ENCODE measurements at places on chromosomes 11 and 22.

GRCh38 chr22:46290843-46291785 is 5.6 kb upstream of the GTSE1 start:
- no peak for DNase-seq

DNA sequence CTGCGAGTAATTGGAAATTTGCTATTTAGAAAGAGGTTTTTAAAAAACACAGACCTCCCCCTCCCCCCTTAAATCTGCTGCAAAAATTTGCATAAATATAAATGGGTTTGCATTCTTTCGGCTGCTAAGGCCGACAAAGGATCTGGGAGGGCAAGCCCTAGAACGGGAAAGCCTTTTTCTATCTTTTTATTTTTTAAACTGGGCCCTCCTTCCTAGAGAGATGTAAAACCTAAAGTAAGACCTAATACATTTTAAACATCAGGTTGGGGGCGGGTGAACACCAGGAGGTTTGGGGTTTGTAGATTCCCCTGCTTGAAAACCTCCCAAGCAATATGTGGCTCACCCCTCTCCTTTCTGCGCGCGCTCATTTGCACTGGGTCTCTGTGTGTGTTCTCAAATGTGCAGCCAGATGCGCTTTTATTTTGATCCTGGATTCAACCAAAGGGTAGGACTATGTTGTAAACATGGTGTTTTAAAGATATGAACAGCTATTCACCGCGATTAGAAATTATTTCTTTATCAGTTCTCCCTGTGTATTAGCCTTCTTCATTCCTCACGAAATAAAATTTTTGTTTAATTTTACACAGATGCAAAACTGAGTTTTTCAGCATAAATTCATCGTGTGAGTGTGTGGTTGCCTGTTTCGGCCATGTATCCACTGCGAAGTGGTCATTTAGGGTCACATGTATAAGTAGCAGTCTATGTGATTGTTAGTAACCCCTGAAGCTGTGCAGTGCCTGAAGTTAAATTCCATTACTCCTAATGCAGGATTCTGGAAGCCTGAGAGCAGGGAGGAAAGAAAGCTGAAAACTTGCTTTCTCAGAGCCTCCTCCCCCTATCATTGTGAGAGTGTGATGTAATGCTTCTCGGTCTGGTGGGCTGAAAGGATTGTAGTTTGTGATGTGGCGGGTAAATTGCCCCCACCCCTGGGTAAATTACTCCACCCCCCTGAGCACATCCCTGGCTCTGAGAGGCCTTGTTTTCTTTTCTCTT is 988 bp downstream of the TNRC6B start:
- DNase-seq, result no peak

DNA sequence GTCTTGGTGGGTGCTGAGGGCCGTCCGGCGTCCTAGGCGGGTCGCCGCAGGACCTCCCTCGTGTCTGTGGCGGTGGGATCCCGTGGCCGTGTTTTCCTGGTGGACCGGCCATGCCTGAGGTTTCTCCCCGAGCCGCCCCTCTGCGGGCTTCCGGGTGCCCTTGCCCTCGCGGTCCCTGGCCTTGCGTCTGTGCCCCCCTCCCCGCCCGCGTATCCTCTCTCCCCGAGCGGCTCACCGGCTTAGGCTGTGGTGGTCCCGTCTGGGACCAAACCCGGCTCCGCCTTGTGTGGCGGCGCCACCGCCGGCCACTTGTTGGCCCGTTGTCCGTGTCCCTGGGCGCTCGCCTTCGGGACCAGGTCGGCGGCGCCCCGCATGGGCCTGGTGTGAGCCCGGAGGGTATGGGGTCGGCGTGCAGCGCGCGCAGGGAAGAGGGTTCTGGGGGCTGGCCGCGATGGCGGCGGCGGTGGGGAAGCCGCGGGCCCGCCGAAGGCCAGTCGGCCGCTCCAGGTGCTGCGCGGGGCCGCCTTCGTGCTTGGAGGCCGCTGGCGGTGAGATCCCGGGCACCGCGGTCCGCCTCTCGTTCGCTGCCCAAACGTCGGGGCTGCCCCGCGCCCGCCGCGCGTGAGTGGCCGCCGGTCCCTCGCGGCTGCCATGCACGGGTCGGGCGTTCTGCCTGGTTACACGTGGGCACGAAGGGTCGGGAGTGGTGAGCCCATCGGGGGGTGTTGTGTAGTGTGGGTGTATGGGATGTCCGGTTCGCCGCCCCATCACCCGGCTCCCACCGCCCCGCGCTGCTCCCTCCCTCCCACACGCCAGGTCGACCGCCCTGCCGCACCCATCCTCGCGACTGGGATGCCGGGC is 3899.1 kb upstream of the OR11H1 start:
- no peak for DNase-seq

- DNase-seq, result no peak
These were observed 8.8 kb downstream of the KRTAP5-5 start for GRCh38 chr11:1638344-1638743.

DNA sequence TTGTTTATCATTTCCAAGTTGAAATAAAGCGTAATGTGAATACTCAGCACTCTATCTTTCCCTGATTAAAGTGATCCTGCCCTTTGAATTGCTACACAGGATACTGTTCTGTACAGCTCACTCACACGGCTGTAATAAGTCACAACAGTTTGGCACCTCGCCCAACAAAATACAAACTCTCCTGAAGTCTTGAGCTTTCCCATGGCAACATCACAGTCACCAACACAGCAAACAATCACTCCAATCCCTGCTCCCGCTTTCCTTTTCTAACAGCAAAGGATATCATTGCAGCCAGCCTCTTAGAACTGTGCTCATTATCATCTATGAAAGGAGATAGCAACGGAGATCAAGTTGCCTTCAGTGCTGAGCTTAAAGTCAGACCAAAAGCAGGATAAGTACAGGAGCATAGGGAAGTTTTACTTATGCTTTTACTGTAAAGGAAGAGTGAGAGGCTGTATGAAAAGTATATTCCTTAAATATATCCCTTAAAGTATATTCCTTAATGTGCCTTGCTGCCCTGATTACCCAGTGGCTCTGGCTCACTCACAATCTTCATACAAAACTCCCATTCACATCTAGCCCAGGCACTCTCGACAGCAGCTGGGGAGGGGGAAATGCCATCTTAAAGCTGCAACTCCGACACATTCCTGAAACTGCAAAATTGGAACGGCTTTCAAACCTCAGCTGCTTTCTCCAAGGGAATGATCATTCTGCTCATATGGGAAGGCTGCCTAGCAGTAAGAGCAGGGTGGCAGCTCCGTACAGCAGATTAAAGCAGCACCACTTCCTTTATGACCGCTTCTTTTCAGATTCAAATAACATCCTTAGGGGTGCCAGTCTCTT is 35.8 kb downstream of the MAML2 start:
- DNase-seq, result no peak

GRCh38 chr11:129933891-129934290 is 38.5 kb upstream of the NFRKB start:
- DNase-seq, result no peak

DNA sequence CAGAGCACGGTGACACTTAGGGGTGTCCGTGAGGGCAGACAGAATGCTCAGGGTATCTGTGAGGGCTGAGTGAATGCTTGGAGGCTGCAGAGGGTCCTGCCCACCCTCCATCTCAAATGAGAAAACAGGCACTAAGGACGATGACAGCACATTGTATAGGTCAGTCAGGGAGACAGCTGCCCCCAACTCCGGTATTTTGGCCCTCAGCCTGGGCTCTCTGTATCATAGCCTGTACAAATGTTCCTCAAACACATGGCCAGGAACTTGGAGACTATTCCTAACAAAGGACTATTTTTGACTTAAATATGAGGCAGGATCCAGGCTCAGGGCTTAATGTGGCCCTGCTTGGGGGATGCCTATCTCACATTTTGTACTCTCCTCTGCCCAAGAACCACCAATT is 145.4 kb downstream of the OPCML start:
- DNase-seq, result no peak

- no peak for DNase-seq
These were observed 29.0 kb downstream of the ARVCF start for GRCh38 chr22:19987394-19988306.
